Activated naive CD4-positive, alpha-beta T cell treated with Interleukin-2 at 50 U/mL for 16 hours (primary cell): ENCODE measurements at places on chromosomes 11 and 22.
A peak's percentile ranks its signal among the peaks of the same experiment; 100 is the strongest.

- DNase-seq: peak; percentile 53
Measured at GRCh38 chr11:118438314-118438931, 2.1 kb downstream of the KMT2A start.

GRCh38 chr22:43344520-43344787 lies 1.3 kb upstream of the SCUBE1 start:
- DNase-seq: no peak

DNA sequence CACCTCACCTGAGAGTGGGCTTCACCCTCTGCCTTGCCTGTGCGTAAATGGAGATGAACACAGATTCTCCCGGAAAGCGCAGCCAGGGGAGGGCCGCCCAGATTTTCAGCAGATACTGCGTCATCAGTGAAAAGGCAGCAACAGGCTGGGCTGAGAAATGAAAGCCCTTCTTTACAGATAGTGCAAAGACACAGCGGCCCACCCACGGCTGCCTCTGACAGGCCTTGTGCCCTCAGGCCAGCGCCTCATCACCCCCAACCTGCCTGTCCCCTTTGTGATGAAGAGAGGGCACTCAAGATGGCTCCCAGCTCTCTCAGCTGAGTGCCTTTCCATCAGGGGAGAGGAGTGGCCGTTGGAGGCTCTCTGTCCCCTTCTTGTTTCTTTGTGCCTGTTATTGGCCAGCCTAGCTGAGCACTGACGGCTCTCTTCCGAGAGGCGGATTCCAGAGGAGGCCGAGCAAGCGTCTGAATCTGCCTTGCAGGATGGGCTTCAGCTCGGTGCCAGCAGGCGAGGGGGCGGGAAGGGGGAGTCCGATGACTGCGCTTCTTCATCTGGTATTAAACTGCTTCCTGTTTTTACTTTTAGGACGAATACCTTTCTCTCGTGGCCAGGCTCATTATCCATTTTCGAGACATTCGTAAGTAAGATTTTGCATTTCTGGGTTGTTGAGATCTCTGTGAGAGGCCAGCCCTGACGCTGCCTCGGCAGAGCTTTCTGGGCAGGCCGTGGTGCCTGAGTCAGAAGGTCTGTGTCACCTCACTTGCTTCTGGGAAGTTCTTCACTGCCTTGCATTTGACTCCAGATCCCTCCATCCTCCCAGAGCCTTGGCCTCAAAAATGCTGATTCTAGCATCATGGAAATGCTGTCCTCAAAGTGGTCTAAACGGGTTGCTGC lies 43.7 kb downstream of the MED15 start:
- DNase-seq: peak; percentile 66

- no peak for DNase-seq
Measured at GRCh38 chr11:75277211-75277805, 36.7 kb downstream of the TPBGL start.

GRCh38 chr11:34877375-34877975 lies 38.7 kb downstream of the APIP start:
- no peak for DNase-seq

- DNase-seq: no peak
Measured at GRCh38 chr11:122175306-122175705, 59.3 kb upstream of the BLID start.

- DNase-seq: no peak
Measured at GRCh38 chr11:4677948-4678347, 19.7 kb downstream of the OR51E2 start.

DNA sequence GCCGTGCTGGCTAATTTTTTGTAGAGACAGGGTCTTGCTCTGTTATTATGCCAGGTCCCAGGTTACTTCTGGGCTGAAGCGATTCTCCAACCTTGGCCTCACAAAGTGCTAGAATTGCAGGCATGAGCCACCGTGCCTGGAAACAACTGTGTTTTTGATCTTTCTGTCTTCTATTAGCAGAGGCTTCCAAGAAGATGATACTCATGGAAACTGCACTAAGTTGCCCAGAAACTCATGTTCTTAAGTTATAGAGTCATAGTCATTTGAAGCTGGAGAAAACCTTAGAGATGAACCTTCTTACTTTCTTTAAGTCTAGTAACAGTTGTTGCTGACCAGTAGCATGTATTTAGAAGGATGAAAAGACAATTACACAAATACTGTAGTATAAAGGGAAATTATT lies 37.1 kb upstream of the HSPA8 start:
- DNase-seq: no peak

- DNase-seq: no peak
Measured at GRCh38 chr11:11738370-11738769, 103.4 kb upstream of the USP47 start.

DNA sequence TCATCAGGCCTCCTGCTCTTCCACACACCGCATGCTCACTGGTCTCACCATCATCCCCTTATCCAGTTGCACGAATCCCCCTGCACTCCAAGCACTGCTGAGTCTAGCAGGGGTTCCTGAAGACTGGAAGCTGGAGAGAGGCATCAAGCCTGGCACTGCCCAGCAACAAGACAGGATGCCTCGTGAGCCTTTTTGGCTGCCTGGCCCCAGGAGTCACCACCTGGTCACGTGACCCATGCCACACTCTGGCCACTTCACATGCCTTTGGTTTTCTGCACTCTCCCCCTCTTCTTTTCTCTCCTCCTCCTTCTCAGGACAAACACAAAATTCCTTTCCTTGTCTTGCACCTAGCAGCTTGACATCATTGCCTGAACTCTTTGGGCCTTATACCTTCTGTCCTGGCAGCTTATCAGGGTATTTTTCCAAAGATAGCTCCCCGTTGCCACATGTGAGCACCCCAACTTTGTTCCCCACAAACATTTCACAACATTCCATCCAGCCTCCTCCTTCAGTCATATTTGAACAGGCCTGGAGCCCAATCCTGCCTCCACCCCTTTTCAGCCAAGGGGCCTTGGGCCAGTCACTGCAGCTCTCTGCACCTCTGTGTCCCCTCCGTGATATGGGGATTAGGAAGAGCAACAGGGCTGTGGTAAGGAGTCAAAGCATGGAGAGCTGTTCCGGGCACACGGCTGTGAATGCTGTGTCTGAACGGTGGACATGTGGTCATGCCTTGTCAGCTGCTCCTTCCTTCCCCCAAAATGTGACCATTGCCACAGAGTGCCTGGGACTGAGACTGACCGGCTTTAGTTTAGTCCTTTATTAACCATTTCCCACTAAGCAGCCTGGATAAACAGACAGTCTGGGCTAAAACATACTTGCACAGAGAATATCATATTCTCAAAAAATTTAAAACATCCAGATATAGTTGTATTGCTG lies 2.8 kb upstream of the PACSIN2 start:
- no peak for DNase-seq

DNA sequence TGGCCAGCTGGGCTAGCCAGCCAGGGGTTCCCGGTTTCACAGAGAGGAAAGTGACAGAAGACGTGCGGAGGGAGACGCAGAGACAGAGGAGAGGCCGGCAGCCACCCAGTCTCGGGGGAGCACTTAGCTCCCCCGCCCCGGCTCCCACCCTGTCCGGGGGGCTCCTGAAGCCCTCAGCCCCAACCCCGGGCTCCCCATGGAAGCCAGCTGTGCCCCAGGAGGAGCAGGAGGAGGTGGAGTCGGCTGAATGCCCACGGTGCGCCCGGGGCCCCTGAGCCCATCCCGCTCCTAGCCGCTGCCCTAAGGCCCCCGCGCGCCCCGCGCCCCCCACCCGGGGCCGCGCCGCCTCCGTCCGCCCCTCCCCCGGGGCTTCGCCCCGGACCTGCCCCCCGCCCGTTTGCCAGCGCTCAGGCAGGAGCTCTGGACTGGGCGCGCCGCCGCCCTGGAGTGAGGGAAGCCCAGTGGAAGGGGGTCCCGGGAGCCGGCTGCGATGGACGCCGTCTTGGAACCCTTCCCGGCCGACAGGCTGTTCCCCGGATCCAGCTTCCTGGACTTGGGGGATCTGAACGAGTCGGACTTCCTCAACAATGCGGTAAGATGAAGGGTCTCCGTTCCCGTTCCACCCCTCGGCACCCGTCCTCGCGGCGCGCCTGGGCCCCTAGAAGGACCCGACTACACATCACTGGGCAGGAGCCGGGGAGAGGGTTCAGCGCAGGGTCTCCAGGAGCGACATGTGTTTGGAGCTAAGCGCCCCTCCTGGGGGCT lies at the start of gene CREB3L1:
Gene CREB3L1, plus strand, starts transcription at position 41 of the 765 bp plus-strand sequence. Its CDS starts 450 bp downstream, at position 491.
- DNase-seq: no peak

DNA sequence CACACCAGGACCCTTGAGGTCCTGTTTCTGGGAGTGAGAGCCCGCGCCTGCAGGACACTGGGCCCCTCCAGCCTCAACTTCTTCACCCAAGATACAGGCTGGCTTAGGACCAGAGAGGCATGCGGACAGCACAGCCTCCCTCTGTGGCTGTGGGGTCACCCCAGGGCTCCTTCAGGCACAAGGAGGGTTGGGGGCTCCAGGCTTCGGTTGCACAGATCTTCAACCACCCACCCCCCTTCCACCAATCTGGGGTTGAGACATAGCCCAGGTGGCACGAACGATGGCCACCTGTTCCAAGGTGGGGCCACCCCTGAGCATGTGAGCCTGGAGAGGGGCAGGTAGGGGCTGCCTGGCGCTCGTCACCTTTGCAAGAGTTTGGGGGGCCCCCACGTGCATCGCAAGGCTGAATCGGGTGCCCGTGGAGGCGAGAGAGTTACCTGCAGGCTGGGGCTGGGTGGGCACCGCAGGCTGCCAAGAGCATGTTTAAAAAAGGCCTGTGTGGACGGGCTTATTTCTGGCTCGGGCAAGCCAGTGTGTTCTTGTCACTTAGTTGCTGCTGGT lies 1.2 kb downstream of the ZDHHC8 start:
- no peak for DNase-seq

DNA sequence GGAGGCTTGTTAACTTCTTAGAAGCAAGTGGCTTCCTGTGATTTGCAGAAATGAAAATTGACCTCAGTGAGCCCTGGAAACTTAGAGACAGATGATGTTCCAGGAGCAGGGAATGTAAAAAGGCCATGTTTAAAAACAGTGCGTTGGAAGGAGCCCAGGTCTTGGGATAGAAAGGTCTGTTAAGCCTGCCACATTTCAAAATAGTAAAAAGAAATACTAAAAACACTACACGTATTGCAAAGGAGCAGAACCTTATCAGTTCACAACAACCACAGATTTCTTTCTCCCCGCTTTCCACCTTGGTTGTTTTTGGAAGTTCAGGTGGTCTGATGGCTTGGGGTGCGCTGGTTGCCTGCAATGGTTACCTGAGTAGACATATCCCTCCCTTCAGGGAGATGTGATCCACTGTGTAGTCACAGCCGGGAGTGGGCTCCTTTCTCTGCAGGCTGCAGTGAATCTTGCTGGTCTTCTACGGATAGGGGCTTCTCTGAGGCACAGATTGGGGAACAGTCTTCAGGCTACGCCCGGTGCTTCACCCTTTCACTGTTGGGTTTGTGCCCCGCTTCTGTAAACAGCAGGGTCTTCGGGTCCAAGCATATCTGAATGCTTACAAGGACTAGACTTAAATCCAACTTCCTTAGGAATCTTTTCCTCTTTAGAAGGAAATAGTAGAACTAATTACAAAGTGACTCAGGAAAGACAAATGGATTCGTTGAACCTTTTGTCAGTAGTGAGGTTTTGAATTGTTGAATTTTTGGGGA lies 1.9 kb downstream of the TEAD1 start:
- DNase-seq: no peak

GRCh38 chr11:70421123-70421522 lies 22.8 kb downstream of the CTTN start:
- no peak for DNase-seq

GRCh38 chr11:23990346-23991164 lies 506.3 kb upstream of the LUZP2 start:
- no peak for DNase-seq

DNA sequence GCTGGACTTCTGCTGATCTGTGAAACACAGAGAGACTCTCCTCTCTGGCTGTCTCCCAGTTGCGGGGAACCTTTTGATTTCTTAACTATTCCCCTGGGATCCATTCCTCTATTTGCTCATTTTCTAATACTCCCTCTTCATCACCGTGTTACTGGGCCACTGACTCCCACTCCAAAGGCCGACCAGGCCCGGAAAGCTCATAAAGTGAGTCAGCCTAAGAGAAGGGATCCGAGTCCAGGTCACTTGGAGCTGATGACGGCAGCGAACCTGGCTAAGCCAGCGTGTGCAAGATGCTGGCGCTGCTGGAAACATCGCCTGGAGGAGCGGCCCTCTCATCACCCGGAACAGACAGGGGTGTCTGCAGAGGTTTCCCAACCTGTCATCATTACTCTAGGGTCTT lies 112.8 kb downstream of the FBXO7 start:
- no peak for DNase-seq

DNA sequence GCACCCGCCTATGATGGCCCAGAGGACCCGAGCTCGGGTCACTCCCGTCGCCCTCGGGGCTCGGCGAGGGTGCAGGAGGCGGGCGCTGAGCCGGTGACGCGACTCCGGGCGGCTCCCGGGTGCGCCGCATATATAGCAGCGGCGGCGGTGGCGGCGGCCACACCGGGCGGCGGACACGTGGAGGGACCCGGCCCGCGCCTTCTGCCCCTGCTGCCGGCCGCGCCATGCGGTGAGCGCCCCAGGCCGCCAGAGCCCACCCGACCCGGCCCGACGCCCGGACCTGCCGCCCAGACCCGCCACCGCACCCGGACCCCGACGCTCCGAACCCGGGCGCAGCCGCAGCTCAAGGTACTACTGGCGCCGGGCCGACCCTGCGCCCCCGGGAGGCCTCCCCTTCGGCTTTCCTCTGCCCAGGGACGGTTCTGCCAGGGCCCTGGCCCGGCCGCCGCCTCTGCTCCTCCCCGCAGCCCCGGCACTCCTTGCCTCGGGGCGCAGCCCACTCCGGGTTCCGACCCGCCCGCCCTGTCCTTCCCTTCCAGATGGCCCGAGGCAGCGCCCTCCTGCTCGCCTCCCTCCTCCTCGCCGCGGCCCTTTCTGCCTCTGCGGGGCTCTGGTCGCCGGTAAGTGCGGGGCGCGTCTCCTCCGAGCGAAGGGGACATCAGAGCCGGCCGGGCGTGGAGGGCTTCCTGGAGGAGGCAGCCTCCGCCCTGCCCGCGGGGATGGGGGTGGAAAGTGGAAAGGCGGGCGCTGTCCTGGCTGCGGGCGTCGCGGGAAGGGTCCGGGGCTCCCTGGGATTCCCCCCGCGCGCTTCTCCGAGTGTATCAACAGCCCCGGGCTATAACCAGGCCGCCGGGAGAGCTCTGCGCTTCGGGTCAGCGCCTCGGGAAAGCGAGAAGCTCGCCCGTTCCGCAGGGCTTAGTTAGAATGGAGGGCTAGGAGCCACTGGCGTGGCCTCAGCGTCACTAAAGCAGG lies at the start of gene GAL:
Gene GAL, plus strand, starts transcription at position 160 of the 972 bp plus-strand sequence. Its CDS starts 380 bp downstream, at position 540.
- DNase-seq: no peak

- DNase-seq: no peak
Measured at GRCh38 chr11:132844956-132845696, 687.2 kb downstream of the OPCML start.

DNA sequence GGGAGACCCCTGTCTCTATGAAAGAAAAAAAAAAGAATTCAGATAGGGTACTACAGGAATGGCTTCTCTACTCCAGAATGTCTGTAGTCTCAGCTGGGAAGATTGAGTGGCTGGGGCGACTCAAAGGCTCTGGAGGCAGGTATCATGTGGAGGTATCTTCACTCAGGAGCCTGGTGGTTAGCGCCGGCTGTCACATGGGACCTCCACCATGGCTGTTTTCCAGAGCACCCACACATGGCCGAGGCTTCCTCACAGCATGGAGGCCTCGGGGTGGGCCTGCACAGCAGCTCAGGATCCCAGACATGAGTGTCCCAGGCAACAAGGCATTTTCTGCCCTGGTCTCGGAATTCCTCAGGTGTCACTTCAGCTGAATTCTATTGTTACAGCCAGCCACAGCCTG lies 10.1 kb downstream of the RPS13 start:
- no peak for DNase-seq

- no peak for DNase-seq
Measured at GRCh38 chr22:36926309-36926708, 12.9 kb downstream of the CSF2RB start.
